Stimulated activated CD8-positive, alpha-beta memory T cell treated with anti-CD3 and anti-CD28 coated beads, Interleukin-2, amount 100 ng/mL, for 1 hour (primary cell): ENCODE measurements at places on chromosomes 4 and X.

DNA sequence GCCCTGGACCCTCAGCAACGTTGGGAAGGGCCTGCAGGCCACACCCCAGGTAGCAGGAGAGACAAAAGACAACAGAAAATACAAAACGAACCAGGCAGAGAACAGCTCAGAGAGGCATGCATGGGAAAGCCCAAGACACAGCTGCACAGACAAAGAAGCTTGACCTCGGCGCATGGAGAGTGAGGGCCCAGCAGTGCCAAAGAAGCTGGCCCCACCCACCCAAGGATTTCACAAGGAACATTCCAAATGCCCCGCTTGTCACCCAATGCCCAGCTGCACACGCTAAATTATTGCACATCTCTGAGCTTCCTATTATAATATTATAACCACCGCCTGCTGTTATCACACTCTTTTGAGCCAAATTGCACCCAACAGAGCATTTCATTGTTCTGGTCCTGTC lies 147.7 kb upstream of the TBL1X start:
- DNase-seq: no peak

DNA sequence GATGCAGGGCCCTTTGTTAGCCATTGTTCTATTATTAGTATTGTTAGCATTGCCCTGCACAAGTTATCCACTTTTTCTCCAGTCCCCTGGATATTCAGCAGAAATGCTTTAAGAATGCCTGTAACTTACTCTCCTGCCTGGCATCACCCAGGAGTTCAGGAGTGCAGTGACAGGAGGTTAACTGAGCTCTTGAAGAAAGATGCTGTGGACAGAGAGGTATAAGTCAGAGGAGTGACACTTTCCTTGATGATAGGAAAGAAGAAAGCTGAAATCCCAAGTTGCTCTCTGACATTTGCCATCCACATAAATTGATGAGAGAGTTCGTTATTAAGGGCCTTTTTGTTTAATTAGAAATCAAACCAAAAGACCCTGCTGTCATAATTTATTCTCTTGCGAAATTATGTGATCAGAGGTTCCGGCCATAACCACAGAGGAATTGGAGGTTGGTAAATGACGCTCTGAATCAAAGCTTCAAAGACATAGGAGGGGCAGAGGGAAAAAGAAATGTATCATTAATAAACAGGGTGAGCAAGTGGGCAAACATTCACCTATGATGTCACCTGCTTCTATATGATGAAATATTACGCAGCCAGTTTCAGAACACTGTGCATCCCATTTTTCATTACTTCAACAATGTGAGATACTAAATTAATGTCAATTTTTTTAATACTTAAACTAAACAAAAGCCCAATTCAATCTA lies 230.2 kb upstream of the JADE1 start:
- no peak for DNase-seq

DNA sequence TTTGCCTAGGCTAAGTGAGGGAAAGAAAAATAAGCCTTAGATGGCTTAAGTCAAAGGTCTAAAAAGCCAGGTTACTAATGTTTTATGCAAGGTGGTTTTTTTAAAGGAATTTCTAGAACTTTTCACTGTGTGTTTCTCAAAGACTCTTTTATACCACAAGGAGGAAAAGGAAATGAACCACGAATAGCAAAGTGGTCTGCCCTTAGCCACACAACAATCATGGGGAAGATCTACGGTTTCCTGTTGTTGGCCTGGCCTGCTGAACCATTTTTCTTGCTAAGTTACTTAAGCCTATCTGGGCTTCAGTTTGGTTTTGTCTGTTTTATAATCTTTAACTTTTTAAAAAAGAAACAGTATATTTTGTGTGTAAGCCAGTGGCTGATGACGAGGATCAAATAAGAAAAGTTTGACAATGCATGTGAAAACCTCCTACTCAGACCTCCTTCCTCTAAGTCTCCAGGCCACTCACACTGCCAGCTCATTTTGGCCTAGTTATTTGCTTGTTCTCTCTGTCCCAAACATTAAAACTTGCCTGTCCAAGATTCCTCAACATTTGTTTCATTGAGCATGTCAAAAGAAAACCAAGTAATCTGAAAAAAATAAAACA lies 56.7 kb upstream of the COL25A1 start:
- DNase-seq: no peak

- DNase-seq: no peak
Observed at GRCh38 chr4:123587983-123588494, 191.4 kb downstream of the SPRY1 start.

GRCh38 chr4:10837151-10837550 lies 152.6 kb upstream of the CLNK start:
- DNase-seq: no peak
